Uterus (tissue), 4 donors: ENCODE measurements at places on chromosomes 7 and 10. TPM values are rescaled to one million over a fixed set of nuclear protein-coding genes. Genes with fewer than 3 reads are reported as not detected.
A peak's percentile ranks its signal among the peaks of the same experiment; 100 is the strongest.

PKD2L1 gene
- not detected for total RNA-seq

GRCh38 chr7:39592586-39592985, 26.4 kb downstream of the YAE1 start:
- DNase-seq: no peak

DNA sequence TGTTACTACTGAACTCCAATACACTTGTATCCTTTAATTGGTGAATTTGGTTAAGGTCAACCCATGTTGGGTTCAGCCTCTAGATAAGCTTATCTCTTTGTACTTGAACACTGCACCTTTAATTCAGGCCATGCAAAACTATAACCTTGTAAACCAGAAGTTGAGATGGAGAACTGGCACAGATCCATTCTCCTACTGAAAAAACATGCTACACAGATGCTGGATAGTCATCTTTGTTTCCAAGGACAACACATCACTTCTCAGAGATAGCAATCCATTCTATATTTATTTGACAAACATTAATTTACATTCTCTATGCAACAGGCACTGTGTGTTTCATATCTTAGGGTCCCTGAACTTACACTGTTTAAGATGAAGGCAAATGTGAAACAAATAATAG, 2.9 kb upstream of the CDK14 start:
- no peak for DNase-seq

DNA sequence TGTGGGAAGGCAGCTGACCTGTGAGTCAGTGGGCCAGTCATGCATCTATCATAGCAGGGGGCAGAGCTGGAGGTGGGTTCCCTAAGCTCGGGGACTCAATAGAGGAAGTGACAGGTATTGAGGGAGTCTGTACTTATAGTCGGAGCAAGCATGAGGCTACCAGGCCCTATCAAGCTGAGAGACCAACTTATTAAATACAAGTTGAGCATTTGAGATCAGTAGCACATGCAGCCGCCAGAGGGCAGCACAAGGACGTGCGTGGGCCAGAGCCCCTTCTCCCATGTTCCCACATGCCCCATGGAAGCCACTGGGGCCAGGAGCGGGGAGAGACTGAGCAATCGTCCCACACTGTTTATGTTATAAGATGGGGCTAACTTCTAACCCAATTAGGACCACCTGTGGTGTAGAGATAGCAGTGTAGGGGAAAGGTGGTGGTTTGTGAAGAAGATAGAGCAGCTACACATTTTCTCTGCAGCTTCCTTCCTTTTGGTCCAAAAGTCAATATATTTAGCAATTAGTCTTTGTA, 13.0 kb upstream of the STK31 start:
- DNase-seq: peak; percentile 19

DNA sequence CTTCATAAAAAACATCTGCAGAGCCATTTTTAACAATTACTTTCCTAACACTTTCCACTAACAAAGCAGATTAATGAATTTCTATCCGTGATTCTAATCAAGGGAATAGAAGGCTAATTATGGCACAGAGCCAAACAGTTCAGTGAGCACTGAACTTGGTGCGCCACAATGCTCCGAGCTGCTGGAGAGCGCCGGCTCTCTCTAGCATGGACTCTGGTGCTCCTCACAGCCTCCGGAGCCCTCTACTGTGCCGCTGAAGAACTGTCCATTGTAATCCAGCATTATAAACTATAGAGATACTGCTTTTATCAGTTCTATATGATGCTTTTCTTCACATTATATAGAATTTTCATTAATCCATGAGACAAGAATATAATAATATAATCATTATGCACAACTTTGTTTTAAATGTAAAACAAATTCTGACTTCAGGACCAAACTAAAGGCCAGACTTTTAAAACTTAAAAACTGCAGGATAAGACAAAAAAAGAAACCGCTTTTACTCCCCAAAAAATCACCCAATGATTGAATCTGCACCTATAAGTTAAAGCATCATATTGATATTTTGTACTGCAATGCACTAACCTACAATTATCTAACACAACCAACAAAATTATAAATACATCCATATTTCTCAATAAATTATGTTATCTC, 123.6 kb downstream of the RNF32 start:
- peak; percentile 22 for DNase-seq
